ENCODE measurements at places on chromosomes 13 and 19. TPM values are rescaled to one million over a fixed set of nuclear protein-coding genes. Genes with fewer than 3 reads are reported as not detected.

DNA sequence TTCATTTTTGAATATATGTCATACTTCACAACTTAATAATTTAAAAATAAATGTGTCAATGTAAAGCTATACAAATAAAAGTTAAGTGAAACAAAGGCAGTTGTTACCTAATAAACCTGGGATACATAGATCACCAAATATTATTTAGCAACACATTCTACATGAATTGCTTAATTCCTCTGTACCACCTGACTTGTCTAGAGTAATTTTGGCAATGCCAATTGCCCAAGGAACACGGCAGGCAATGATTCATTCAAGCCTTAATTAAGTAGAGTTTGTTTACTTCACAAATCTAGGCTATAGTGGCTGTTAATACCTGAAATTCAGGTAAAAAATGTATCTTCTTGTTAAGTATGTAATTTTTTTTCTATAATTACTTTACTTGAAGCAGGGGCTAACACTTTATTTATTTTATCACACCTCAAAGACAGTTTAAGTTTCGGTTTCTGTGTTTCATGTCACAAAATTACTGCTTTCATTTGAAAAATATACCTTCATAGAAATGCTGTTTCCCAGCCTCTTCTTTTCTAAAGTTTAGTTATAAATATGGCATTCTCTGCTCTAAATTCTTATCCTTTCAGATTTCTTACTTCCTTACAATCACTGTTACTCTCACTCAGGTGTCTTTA is 705.7 kb downstream of the SLITRK5 start:
- H3K36me3 ChIP-seq = no peaks in the 10 kb centered on the region
- H3K27me3 ChIP-seq = no peaks in the 10 kb centered on the region
- no peak overlapping the region for H3K27ac ChIP-seq
- no peaks in the 10 kb centered on the region for H3K4me1 ChIP-seq
- no peak for DNase-seq

- no peak overlapping the region for H3K4me3 ChIP-seq
- no peaks in the 10 kb centered on the region for H3K27me3 ChIP-seq
- no peak overlapping the region for H3K27ac ChIP-seq
- H3K36me3 ChIP-seq = no peaks in the 10 kb centered on the region
- H3K4me1 ChIP-seq = no peaks in the 10 kb centered on the region
These were observed 547.7 kb upstream of the KLF12 start for GRCh38 chr13:74681891-74682290.

- no peak overlapping the region for H3K27ac ChIP-seq
- no peak overlapping the region for H3K4me3 ChIP-seq
- H3K27me3 ChIP-seq = no peaks in the 10 kb centered on the region
- no peaks in the 10 kb centered on the region for H3K36me3 ChIP-seq
These were observed 19.5 kb downstream of the NUFIP1 start for GRCh38 chr13:44969551-44970484.

GRCh38 chr13:109384491-109385241 is 401.7 kb downstream of the IRS2 start:
- no peak for DNase-seq
- no peaks in the 10 kb centered on the region for H3K4me1 ChIP-seq
- H3K36me3 ChIP-seq = no peaks in the 10 kb centered on the region
- H3K27ac ChIP-seq = no peak overlapping the region
- H3K27me3 ChIP-seq = no peaks in the 10 kb centered on the region
- H3K4me3 ChIP-seq = no peak overlapping the region

The SIGLEC10 gene
- 4.4 TPM for total RNA-seq

DNA sequence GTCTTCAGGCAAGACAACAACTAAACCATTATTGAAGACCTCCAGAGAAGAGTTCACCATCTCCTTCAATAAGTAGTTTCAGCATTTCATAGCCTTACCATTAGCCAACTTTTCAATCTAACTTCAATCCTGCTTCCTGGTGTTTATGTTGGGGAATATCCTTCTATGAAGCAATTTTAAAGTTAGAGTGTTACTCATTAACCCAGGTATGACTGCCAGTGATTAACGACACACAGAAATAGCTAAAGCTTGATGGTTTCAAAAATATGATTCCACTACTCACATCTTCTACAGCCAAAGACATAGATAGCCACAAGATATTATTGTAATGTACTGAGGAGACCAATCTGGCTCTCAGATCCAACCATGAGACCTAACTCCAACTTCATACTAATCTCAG is 403.2 kb downstream of the EFNB2 start:
- H3K27ac ChIP-seq = no peak overlapping the region
- no peaks in the 10 kb centered on the region for H3K4me1 ChIP-seq
- DNase-seq = no peak
- no peaks in the 10 kb centered on the region for H3K27me3 ChIP-seq
- H3K4me3 ChIP-seq = no peak overlapping the region
- H3K36me3 ChIP-seq = no peaks in the 10 kb centered on the region

GRCh38 chr13:28128926-28129325 is 9.4 kb upstream of the PAN3 start:
- no peak for DNase-seq
- no peak overlapping the region for H3K4me3 ChIP-seq
- no peak overlapping the region for H3K27ac ChIP-seq
- no peaks in the 10 kb centered on the region for H3K36me3 ChIP-seq
- H3K27me3 ChIP-seq = no peaks in the 10 kb centered on the region

The VMAC gene
- total RNA-seq = 27.2 TPM

The S1PR5 gene
- 0.27 TPM for total RNA-seq

- no peaks in the 10 kb centered on the region for H3K27me3 ChIP-seq
- no peaks in the 10 kb centered on the region for H3K36me3 ChIP-seq
- H3K4me1 ChIP-seq = peaks cover 77% of the 10 kb centered on the region
- peak overlapping the region; percentile 95 for H3K27ac ChIP-seq
- H3K4me3 ChIP-seq = no peak overlapping the region
These were observed 9.6 kb upstream of the BCL3 start for GRCh38 chr19:44738603-44739558.

GRCh38 chr13:103272770-103273169 is 206.6 kb upstream of the SLC10A2 start:
- H3K4me3 ChIP-seq = no peak overlapping the region
- no peaks in the 10 kb centered on the region for H3K27me3 ChIP-seq
- H3K36me3 ChIP-seq = no peaks in the 10 kb centered on the region

The CCDC70 gene
- not detected for total RNA-seq

DNA sequence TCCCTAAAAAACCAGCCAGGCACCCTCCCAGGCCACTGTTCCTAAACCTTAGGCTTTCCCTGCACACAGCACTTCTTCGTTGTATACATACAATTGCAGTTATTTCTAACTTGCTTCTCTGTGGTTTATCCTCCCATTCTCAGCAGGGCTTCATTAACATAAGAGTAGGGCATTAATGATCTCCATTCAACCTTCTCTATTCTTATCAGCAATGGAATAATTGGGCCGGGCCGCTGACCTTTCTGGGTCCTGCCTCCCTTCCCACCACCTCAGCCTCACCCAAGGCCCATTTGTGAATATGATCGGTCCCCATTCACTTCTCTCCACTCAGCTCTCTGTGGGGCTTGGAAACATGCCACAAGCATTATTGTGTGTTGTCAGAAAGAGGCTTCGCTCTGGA is 184.2 kb downstream of the SUCLA2 start:
- H3K27me3 ChIP-seq = no peaks in the 10 kb centered on the region
- H3K36me3 ChIP-seq = no peaks in the 10 kb centered on the region
- no peak overlapping the region for H3K4me3 ChIP-seq

DNA sequence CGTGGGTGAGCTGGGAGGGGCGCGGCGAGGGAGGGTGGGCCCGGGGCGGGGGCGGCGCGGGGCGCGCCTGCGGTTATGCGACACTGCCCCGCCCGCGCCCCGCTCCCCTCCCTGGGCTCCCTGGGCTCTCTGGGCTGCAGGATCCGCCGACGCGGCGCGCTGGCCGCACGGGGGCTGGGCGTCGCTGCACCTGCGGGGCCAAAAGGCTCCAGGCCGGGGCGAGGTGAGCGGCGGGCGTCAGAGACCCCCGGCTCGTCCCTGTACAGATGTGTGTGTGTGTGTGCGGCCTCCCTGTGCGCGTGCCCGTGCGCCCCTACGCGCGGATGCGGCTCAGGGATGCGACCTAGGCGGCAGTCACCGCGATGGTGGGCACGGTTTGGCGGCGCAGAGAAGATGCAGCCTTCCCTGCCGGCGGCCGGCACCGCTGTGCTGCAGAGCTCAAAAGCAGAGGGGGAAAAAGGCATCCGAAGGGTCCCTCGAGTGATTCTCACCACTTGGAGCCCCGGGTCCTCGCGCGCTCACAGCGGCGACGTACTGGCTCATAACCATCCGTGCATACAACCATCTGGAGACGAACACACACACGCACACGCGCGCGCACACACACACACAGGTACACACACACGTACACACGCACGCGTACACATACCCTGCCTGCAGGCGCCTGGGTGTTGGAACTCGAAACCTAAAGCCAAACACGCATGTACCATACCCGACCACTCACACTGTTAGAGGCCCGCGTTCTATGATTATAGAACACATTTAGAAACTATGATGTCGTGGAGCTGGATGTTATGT is 709 bp downstream of the ATP8A2 start:
- DNase-seq = no peak
- peaks cover 11% of the 10 kb centered on the region for H3K27me3 ChIP-seq
- H3K4me3 ChIP-seq = no peak overlapping the region
- H3K4me1 ChIP-seq = no peaks in the 10 kb centered on the region

GRCh38 chr19:45705710-45706415 is 13.4 kb downstream of the QPCTL start:
- no peak for DNase-seq
- H3K4me1 ChIP-seq = peaks cover 9% of the 10 kb centered on the region
- H3K27ac ChIP-seq = peak overlapping the region; percentile 67
- no peak overlapping the region for H3K4me3 ChIP-seq
- H3K36me3 ChIP-seq = no peaks in the 10 kb centered on the region

DNA sequence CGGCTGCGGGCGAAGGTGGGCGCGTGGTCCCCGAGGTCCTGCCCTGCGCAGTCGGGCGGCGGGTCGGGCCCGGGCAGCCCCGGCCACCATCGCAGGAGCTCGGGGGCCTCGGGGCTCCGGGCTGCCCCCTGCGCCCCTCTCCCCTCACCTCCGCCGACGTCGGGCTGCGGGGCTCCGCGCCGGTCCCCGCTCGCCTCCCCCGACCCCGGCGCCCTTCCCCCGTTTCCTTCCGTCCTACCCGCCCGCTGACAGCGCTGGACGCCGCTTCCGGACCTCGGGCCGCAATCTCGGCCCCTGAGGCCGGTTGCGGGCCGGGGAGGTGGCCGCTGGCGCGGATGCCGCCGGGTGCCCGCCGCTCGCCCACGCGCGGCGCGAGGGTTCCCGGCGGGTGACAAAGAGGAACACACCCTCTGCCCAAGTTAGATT is 720 bp downstream of the FARP1 start:
- peaks cover 31% of the 10 kb centered on the region for H3K4me1 ChIP-seq
- H3K27me3 ChIP-seq = no peaks in the 10 kb centered on the region
- peak; percentile 42 for DNase-seq

GRCh38 chr19:58063712-58064111 is 4.6 kb downstream of the ZNF135 start:
- no peaks in the 10 kb centered on the region for H3K27me3 ChIP-seq
- H3K4me1 ChIP-seq = no peaks in the 10 kb centered on the region
- no peak for DNase-seq
- H3K36me3 ChIP-seq = peaks cover 38% of the 10 kb centered on the region
- H3K27ac ChIP-seq = no peak overlapping the region
- H3K4me3 ChIP-seq = no peak overlapping the region

The RPS15 gene
- 2,977 TPM for total RNA-seq

DNA sequence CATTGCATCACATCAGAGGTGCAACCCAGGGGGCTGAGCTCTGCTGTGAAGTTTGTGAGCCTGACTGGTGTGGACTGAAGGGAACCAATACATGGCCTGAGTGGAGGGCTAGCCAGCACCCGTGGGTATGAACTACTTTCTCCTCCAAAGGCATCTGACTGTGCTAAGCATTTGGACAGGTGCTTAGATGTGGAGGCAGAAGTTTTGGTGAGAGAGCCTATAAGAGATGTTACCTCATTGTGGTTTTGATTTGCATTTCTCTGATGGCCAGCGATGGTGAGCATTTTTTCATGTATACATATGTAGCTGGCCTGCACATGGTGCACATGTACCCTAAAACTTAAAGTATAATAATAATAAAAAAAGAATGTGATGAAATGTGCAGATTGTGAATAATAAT is 46.9 kb downstream of the TEX29 start:
- no peak for DNase-seq
- H3K27ac ChIP-seq = no peak overlapping the region
- H3K36me3 ChIP-seq = no peaks in the 10 kb centered on the region
- no peaks in the 10 kb centered on the region for H3K4me1 ChIP-seq
- H3K27me3 ChIP-seq = no peaks in the 10 kb centered on the region

DNA sequence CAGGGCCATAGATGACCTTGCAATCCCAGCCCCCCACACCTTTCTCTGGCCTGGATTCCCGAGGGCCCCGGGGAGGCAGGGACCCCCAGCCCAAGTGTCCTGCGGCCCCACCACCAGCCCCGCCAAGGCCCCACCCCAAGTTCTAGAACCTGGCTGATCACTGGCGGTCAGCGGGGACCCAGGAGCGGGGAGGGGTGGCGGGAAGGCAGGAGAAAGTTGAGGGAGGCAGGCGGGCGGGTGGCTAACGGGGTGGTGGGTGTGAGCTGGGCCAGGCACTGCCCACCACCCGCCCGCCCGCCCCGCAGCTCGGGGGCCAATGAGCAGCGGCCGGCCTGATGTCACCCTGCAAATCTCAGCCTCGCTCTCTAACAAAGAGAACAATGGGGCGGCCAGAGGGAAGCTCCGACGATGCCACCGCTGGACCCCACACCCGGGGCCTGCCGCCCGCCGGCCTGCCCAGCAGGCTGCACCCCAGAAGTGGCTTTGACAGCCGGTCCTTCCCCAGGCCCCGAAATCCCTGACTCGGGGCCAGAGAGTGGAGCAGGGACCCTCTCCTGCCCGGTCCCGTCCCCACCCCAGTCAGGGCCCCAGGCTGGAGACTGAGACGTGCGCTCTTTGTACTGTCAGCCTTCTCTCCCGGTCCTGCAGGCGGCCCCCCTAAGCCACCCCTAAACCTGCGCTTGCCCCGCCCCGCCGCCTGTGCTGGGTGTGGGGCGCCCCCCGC is 1.6 kb downstream of the MEX3D start:
- peak overlapping the region; percentile 71 for H3K4me3 ChIP-seq
- H3K27me3 ChIP-seq = no peaks in the 10 kb centered on the region
- peak overlapping the region; percentile 82 for H3K27ac ChIP-seq
- DNase-seq = peak; percentile 81

- H3K36me3 ChIP-seq = no peaks in the 10 kb centered on the region
- H3K4me3 ChIP-seq = no peak overlapping the region
- DNase-seq = no peak
- H3K4me1 ChIP-seq = no peaks in the 10 kb centered on the region
- no peak overlapping the region for H3K27ac ChIP-seq
These were observed 2.7 kb upstream of the ASPDH start for GRCh38 chr19:50516456-50516855.

DNA sequence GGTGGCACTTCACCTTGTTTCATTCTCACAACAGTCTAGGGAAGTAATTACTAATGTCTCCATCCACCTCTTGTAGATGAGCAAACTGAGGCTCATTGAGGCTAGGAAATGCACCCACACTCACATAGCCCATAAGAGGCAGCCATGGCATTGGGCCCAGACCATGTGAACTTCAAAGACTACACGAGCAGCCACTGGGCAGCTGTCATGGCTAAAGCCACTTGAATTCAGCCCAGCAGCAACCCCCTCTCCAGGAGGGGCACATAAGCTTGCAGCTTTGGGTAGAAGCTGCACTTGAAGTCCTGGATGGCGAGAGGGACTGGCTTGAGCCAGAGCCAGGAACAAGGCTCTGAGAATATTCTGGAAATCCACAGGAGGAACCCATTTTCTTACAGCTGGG is 13.4 kb downstream of the ALOX5AP start:
- H3K27me3 ChIP-seq = no peaks in the 10 kb centered on the region
- no peaks in the 10 kb centered on the region for H3K36me3 ChIP-seq
- no peak overlapping the region for H3K27ac ChIP-seq
- no peak for DNase-seq
- peaks cover 17% of the 10 kb centered on the region for H3K4me1 ChIP-seq

- no peaks in the 10 kb centered on the region for H3K36me3 ChIP-seq
- no peak overlapping the region for H3K4me3 ChIP-seq
- H3K4me1 ChIP-seq = no peaks in the 10 kb centered on the region
These were observed 94.7 kb downstream of the FRY start for GRCh38 chr13:32126278-32126677.
